ENCODE measurements at places on chromosomes 2 and 18. TPM values are rescaled to one million over a fixed set of nuclear protein-coding genes. Genes with fewer than 3 reads are reported as not detected.

- no peak for DNase-seq
Measured at GRCh38 chr2:25491966-25492532, 150.3 kb upstream of the DNMT3A start.

- DNase-seq = no peak
Measured at GRCh38 chr2:125471963-125472362, 1184.0 kb upstream of the GYPC start.

DNA sequence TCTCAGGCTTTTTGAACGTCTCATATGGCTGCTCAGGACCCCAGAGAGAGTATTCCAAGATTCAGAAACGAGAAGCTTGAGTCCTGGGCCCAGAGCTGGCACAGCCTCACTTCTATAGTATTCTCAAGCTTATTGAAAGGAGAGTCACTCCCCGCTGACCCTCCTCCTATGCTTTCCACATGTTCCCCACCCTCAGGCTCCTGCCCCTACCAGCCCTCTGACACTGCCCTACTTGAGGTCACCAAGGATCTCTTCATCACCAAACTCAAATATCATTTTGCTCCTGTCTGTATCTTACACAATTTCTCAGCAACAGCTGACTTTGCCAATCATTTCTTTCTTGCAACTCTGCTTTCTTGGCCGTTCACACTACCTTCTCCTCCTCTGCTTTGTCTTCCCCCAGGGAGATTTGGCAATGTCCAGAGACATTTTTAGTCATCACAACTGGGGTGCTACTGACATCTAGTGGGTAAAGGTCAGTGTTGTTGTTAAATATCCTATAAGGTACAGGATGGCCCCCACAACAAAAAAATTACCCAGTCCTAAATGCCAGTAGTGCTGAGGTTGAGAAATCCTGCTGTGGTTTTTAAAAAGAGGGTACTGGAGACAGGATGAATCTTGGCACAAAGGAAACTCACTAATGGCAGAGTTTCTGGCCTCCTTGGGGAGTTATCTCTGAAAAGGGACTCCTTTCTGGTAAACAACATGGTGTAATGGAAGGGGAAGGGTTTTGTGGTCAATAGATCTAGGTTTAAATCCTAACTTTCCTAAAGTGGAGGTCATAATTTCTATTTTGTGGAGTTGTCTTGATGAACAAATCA, 26.9 kb upstream of the INSIG2 start:
- peak; percentile 78 for DNase-seq

DNA sequence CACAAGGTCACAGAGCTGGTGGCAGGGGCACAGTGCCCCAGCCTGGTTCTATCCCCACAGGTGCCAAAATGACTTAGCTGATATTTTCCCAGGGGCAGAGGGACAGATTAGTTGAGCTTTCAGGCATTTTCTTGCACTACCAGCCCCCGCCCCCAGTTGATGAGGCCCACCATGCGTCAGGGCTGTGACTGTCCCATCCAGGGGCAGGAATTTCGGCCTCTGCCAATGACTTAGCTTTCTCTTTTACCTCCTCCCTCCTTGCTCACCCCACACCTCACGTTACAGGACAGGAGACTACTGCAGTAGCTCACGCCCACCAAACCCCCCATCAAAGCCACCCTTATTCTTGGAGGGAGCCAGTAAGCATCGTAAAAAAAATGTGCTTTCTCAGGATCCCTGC, 31.5 kb downstream of the MRO start:
- DNase-seq = no peak

DNA sequence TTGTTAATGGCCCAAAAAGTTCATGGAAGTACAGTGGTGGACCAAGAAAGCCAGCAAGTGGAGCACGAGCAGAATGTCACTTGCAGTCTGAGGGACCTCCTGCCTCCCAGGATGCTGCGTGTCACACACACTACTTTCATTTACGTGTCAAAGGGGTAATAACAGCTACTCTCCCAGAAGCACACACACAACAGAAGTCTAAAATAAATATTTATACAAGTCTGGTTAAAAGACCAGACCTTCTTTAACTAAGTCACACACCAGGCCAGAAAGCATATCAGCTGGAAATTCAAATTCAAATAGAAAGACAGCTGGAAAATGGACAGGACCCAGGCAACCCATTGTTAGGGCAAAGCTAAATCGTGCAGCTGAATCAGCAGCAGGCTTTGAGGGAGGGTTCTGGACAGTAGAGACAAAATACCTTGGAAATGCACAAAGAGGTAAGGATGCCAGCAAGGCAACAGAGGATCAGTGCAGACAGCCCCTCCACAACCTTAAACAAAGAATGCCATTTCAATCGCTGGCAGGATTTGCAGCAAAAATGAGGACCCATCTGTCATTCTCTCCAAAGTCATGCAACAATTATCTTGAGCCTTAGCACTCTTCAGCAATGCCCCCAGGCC, 160.5 kb downstream of the TMEM163 start:
- DNase-seq = no peak

- DNase-seq = no peak
Measured at GRCh38 chr2:54239427-54239826, 16.6 kb downstream of the TSPYL6 start.

DNA sequence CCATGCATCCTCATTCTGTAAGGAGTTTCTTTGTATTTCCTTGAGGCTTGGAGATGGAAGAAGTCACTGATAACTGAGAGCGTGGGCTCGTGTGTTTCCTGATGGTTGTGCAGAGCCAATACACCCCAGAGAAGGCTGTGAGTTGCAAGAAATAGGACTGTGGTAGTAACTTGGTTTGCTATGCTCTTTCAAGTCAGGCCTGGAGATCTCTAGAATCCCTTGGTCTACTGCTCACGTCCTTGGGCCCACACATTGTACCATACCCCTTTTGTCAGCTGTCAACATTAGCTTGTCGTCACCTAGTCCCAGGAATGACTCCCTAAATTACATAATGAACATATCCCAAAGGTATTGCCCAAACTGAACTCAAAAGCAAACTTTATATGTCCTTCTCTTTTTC, 238.3 kb upstream of the REV1 start:
- DNase-seq = no peak

GRCh38 chr2:26052740-26053139, 18.9 kb downstream of the RAB10 start:
- no peak for DNase-seq

- peak; percentile 48 for DNase-seq
Measured at GRCh38 chr2:15560140-15560987, 770 bp downstream of the NBAS start.

DNA sequence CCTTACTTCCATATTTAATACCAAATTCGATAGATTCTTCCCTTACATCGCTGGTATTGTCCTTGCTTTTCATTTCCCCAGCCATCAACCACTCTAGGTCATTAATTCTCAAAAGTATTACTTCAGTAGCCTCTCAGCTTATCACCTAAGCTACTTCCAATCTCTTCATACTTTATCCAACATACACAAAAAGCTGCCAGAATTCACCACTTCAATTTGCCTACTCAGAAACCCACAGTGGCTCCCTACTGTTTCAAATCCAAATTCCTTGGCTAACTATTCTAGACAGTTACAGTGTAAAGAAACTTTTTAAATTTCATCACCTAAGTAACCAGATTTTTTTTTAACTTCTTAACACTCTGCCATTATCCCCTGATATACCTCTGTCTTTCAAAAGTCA, 4.7 kb downstream of the SLC25A12 start:
- DNase-seq = no peak

DNA sequence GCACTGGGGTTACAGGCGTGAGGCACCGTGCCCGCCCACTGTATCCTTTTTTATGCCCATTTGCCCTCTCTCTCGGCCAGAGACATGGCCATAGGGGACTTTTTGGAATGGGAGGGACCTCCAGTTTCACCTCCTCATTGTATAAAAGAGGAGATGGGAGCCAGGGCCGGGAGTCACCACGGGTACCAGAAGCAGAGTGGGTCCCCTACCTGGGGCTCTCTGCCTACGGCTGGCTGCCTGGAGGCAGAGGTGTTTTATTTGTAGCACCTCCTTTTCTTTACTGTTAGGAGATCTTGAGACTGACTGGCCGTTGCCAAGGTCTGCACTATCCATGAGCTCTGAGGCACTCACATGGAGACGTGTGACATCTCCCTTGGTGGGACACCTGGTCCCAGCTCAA, 162.8 kb downstream of the LDLRAD4 start:
- DNase-seq = no peak

STPG4 gene
- total RNA-seq = 0.72 TPM

BZW1 gene
- 183 TPM for total RNA-seq

FHOD3 gene
- 2.5 TPM for total RNA-seq

TXNDC2 gene
- not detected for total RNA-seq

OSBPL1A gene
- total RNA-seq = 0.65 TPM

All from OCI-LY7 (cell line).